Type B pancreatic cell (in vitro differentiated cells): ENCODE measurements at places on chromosomes 6 and 20.

GRCh38 chr20:54716790-54717189 lies 241.4 kb downstream of the DOK5 start:
- no peaks in the 10 kb centered on the region for H3K36me3 ChIP-seq
- no peak for DNase-seq
- no peak overlapping the region for H3K4me3 ChIP-seq

DNA sequence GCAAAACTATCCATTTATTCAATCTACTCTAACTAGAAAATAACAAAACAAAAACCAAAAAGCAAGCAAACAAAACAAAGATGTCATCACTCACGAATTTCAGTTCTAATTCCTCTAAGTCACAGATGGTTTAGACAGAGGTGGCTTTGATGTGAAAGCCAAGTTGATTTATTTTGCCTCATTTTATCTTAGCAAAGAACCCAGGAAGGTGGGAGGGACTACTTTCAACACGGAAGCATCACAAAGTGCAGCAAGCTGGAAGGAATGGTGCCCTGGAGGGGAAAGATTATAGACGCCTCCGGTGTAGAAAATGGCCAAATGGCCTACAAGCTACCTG lies 88.4 kb downstream of the LAMP5 start:
- H3K27me3 ChIP-seq = no peaks in the 10 kb centered on the region
- H3K36me3 ChIP-seq = no peaks in the 10 kb centered on the region
- H3K27ac ChIP-seq = peak overlapping the region; percentile 17
- H3K4me3 ChIP-seq = no peak overlapping the region

GRCh38 chr6:127879685-127880084 lies 21.2 kb downstream of the THEMIS start:
- H3K36me3 ChIP-seq = no peaks in the 10 kb centered on the region
- DNase-seq = no peak
- no peak overlapping the region for H3K27ac ChIP-seq

- peaks cover 12% of the 10 kb centered on the region for H3K4me1 ChIP-seq
- no peak overlapping the region for H3K4me3 ChIP-seq
- DNase-seq = no peak
Observed at GRCh38 chr6:33017694-33018353, 8.4 kb upstream of the HLA-DOA start.

- peaks cover 40% of the 10 kb centered on the region for H3K27me3 ChIP-seq
- no peaks in the 10 kb centered on the region for H3K36me3 ChIP-seq
- H3K27ac ChIP-seq = no peak overlapping the region
- DNase-seq = no peak
- H3K4me1 ChIP-seq = no peaks in the 10 kb centered on the region
- H3K4me3 ChIP-seq = no peak overlapping the region
Observed at GRCh38 chr20:5393218-5393870, 76.6 kb upstream of the PROKR2 start.

GRCh38 chr6:81625216-81625615 lies 127.3 kb downstream of the TENT5A start:
- H3K36me3 ChIP-seq = no peaks in the 10 kb centered on the region
- no peak overlapping the region for H3K27ac ChIP-seq
- no peak for DNase-seq
- no peak overlapping the region for H3K4me3 ChIP-seq
- no peaks in the 10 kb centered on the region for H3K4me1 ChIP-seq
- H3K27me3 ChIP-seq = no peaks in the 10 kb centered on the region

- peak overlapping the region; percentile 23 for H3K27ac ChIP-seq
- no peak overlapping the region for H3K4me3 ChIP-seq
- H3K27me3 ChIP-seq = no peaks in the 10 kb centered on the region
- no peak for DNase-seq
- no peaks in the 10 kb centered on the region for H3K36me3 ChIP-seq
- peaks cover 16% of the 10 kb centered on the region for H3K4me1 ChIP-seq
Observed at GRCh38 chr20:39916236-39916765, 772.7 kb downstream of the MAFB start.

DNA sequence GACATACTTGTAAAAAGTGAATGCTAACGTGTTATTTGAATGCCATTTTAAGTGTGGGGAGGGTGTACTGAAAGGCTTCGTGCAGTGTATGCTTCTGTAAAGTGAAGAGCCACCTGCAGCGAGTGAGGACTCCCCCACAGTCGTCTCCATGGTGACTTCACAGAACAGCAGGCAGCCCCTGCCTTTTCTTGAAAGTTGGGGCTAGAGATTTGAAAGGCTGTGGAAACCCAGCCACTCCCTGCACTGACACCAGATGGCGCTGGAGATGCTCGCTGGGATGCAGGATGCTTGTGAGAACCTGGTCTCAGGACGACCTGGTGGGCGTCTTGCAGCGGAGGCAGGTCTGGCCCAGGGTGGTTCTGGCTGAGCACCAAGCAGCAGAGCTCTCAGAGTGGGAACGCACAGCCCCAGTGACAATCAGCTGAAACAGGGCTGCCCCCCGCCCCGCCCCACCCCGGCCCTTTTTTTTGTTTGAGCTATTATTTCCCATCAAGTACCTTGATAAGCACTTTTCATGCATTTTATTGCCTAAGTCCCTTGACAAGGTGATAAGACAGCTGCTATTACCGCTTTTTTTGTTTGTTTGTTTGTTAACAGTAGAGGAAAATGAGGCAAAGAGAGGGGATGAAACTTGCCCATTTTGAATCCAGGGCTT lies 150.3 kb downstream of the SYCP2 start:
- H3K27ac ChIP-seq = no peak overlapping the region
- peak; percentile 78 for DNase-seq
- no peaks in the 10 kb centered on the region for H3K36me3 ChIP-seq
- peaks cover 4% of the 10 kb centered on the region for H3K4me1 ChIP-seq
- peaks cover 26% of the 10 kb centered on the region for H3K27me3 ChIP-seq

GRCh38 chr6:132669690-132670291 lies 10.8 kb upstream of the TAAR1 start:
- no peaks in the 10 kb centered on the region for H3K27me3 ChIP-seq
- no peak overlapping the region for H3K4me3 ChIP-seq

DNA sequence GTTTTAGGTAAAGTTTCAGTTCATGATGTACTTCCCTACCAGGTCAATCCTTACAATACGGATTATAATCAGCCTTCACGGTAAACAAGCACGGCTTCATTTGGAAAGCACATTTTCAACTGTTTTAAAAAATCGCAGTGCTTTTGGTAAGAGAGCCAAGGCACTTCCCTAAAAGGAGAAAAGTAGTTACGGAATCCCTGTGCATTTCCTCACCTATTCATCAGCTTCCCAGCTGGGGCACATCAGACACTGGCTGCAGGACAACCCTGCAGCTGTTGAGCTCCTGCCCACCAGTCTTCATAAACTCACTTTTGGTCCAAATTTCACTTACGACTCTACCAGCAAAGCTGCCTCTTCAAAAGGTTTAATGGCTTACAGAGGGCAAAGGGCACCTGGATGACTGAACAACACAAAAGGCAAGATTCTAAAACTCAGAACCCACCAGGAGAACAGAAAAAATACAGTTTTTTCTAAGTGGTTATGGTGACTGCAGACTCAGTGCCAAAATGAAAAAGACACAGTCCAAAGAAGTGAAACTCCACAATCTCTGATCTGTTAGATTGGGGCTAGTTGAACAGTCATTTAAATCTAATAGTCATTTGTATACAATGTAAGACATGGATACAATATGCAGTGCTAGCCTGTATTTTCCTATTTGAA lies 7.5 kb downstream of the SNX5 start:
- H3K27ac ChIP-seq = peak overlapping the region; percentile 51
- H3K4me1 ChIP-seq = peaks cover 70% of the 10 kb centered on the region
- DNase-seq = no peak
- peak overlapping the region; percentile 79 for H3K4me3 ChIP-seq
- no peaks in the 10 kb centered on the region for H3K27me3 ChIP-seq
- H3K36me3 ChIP-seq = peaks cover 27% of the 10 kb centered on the region

DNA sequence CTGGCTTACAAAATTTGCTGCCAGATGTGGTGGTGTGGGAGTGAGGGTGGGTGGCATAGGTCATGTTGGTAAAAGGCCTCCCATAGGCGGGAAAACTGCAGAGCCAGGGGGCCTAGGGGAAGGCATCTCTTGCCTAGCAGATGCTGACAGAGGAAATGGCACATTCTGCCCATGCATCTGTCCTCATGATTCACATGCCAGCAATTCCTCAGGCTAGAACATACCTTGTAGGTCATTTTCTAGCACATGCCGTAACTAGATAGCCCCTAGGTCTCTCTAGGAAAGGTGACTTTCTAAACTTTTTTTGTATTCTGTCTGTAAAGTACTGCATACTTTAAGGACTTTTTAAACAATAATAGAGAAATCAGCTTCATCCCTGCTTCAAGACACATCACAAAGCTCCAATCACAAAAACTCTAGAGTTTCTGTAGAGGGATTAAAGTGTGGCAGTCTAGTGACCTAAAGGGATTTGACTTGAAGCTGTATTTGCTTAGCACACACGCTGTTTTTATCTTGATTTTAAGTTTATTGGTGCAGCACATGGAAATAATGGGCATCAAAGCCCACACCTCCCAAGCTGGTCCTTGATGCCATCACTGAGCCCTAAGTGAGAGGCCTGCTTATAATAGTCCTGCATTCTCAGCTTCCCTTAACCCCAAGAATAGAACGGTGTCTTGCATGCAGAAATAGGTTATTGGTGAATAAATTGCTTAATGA lies 55.2 kb downstream of the ANKEF1 start:
- H3K4me1 ChIP-seq = no peaks in the 10 kb centered on the region
- H3K27me3 ChIP-seq = peaks cover 4% of the 10 kb centered on the region
- no peak for DNase-seq
- H3K27ac ChIP-seq = no peak overlapping the region

- H3K27ac ChIP-seq = no peak overlapping the region
- H3K4me3 ChIP-seq = no peak overlapping the region
- H3K4me1 ChIP-seq = peaks cover 6% of the 10 kb centered on the region
- DNase-seq = no peak
Observed at GRCh38 chr6:45783716-45784115, 231.9 kb downstream of the CLIC5 start.

GRCh38 chr6:138107078-138107751 lies at the start of gene PERP:
PERP (minus strand) TSS chr6:138107419; CDS start chr6:138107340, 79 bp downstream.
- peaks cover 32% of the 10 kb centered on the region for H3K27me3 ChIP-seq
- peak within 1 kb of the TSS; percentile 99 for H3K27ac ChIP-seq
- H3K4me3 ChIP-seq = peak within 1 kb of the TSS; percentile 93
- H3K36me3 ChIP-seq = peaks cover 6% of the 10 kb centered on the region
- DNase-seq = peak; percentile 75

DNA sequence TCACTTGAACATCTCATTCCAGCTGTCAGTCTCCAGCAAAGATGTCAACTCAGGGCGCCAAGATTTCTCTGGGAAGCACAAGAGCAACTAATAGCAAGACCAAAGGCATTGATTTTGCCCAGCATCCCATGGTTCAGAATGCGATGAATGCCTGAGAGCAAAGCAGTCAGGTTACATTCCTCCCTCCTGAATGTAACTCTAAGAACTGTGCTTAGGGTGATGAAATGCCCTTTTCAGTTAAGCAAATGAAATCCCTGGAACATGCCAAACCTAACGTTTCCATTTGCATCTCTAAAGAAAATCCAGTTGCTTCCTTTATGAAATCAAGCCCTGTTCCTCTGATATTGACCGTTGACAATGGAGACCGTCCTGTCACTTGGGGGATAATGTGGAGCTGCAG lies 224.0 kb upstream of the PLN start:
- H3K27ac ChIP-seq = no peak overlapping the region
- H3K4me3 ChIP-seq = no peak overlapping the region
- H3K27me3 ChIP-seq = no peaks in the 10 kb centered on the region
- no peak for DNase-seq
- no peaks in the 10 kb centered on the region for H3K4me1 ChIP-seq
